IMR-90 (cell line): ENCODE measurements at places on chromosomes 1 and 21. TPM values are rescaled to one million over a fixed set of nuclear protein-coding genes. Genes with fewer than 3 reads are reported as not detected.

DNA sequence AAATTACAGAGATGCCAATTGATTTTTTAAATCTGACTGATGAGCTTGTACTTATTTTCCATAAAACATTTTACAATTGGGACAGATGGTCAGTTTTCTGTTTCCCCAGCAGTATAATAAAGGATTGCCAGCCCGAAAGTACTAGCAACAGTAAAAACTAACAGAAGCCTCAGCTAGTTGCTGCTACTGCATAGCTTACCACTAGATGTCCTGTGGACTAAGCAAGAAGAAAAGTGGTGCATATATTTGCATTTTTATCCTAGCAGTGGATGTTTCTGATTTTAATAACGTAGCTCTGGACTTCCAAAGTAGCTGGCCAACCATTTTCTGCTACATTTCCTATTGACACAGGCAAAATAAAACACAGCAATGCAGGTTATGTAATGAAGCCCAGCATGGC lies 241.5 kb downstream of the BARHL2 start:
- peak; percentile 1 for DNase-seq

DNA sequence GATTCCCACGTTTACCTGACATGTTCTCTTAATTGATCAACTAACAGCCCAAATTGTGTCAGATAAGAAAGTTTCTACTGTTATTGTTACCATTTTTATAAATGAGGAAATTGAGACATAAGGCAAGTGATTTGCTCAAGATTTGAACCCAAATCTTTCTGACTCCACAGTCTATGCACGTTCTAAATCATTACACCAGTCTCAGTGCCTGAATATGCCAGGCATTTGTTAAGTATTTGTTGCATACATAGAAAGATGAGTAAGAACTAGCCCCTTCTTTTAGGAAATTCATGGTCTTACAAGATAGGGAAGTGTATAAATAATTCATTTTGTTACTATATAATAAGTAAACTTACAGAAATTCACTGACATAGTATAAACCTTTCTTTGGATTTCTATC lies 7.1 kb upstream of the CD101 start:
- no peak for DNase-seq

GRCh38 chr1:223651291-223651991 lies 14.1 kb downstream of the CAPN8 start:
- DNase-seq = no peak

DNA sequence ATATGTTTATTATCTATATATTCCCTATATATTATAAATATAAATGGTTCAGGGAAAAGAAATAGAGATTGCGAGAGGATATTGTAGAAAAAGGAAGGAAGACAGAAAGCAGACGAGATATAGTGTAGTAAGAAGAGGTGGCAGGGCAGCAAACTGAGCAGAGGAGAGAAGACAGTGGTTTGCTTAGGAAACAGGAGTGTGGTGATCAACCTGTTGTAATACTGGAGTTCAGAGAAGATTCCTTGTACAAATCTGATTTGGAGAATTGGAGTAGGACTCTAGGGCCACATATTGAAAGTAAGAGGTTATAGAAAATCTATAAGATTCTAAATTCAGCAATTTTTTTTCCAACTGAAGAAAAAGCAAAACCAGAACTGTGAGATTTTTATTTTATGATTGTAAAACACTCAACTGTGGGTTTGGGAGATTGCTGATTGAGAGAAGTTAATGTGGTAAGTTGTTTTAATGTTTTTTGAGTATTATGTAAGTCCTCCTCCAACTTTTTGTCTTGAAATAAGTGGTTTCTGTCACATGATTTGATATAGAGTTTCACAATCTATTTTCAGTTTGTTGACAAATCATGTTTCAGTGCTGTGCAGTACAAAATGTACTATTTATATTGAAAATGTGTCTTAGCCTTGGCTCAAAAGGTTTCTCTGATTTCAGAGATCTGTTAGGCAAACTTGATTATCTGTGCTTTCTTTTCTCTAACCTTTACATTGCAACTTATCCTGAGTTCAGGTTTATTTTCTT lies 9.6 kb upstream of the AMY2B start:
- no peak for DNase-seq

DNA sequence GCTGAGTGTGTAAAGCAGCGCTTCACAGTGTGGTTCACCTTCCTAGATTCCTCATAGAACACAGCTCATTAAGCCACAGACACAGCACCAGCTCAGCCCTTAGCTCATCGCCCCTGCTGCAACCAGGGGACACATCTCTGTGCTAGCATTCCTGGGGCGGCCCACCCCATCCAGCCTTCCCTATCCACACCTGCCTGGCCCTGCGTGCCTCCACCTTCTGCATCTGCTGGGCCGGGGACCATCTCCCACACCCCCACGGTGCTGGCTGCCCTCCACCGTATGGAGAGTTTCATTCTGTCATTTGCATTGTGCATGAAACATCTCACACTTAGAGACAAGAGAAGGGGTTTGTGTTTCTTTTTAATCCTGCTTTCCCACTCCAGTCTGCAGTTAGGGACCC lies 35.8 kb upstream of the PRSS38 start:
- DNase-seq = no peak

DNA sequence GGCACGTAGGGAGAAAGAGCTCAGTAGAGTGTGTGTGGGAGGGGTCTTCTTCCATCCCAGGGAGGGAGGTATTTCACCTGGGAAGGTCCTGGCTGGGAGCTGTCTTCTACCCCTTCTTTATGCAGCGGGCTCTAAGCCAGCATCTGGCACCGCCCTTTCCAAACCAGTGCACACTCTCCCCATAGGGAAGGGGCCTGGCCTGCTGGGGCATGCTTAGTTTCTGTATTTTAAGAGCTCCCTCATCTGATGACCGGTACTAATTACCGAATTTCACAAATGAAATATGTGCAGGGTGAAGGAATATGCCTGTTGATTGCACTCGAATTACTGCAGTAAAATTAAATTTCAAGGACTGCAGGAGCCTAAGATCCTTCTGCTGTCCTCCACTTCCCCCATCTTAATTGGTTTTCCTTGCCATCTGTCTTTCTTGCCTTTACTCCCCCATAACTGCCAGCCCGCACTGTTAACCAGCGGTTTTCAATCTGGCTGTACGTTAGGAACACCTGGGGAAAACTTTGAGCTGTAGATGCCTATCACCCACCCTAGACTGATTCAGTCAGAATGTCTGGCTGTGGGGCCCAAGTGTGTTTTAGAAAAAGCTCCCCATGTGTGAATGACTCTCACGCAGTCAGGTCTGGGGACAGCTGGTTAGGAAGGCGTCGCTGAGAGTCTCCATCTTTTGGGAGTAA lies 20.1 kb downstream of the GALNT2 start:
- no peak for DNase-seq

GRCh38 chr1:150661156-150661555 lies 31.7 kb upstream of the ENSA start:
- DNase-seq = no peak

DNA sequence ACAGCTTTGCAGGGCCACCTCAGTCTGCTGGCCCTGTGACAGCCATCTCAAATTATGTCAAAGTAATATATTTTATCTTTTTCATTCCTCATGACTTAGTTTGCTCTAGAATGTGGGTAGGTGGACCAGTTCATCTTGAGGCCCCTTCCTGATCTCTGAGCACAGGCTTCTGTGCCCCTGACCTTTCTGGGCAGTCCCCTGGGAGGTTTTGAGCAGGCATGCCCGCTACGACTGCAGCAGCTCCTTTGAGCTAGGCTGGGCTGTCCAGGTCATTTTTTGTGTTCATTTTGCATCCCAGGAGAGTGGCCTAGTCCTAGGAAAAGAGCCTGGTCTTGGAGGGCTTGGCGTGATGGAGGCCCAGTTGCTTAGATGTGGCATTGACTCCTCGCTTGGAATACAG lies 42.7 kb downstream of the EIF2D start:
- DNase-seq = no peak

DNA sequence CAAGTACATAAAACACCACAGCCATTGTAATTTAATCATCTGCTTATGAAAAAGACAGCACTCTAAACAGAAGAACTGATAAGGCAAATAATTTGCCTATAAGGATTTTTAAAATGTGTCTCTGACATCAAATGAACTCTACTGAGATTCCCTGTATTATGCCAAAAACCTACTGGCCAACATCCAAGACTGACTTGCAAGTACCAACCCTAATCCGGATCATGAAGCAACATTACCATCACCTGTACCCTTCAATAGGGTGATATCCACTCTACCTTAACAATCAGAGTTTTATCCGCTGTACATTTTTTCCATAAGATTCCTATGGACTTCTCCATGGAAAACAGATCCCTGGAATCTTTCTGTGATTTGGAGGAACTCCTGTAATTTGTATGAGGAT lies 4.6 kb downstream of the RGS7 start:
- DNase-seq = no peak

GRCh38 chr1:28537457-28538199 lies 15.3 kb upstream of the TRNAU1AP start:
- no peak for DNase-seq

DNA sequence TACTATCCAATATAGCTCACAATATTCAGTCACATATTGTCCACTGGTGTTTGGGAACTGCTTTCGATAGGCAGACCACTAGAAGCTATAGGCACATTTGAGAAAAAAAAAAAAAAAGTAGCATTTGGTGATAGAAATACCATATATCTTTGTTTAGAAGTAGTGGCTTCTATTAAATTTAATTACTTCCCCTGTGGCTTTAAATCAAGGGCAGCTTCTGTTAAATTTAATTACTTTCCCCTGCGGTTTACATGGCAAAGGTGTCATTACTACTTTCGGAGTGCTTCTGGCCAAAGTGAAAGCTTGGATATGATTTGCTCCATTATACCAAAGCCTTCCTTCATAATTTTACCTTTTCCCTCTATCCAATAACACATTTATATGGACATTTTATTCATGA lies 229.9 kb downstream of the TTLL7 start:
- DNase-seq = no peak

DNA sequence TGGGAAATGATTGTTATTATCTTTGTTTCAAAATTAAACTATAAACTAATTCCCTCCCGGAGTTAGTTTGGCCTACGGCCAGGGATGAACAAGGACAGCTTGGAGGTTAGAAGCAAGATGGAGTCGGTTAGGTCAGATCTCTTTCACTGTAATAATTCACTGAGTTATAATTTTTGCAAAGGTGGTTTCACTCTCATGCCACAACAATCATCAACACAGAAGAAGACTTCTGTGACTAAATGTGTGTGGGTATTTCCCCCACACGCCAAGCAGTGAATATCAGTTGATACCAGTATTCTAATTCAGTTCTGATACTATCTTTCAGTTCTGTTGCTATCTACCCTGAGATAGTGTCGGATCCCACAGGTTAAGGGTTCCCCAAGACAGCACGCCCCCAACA lies 215.1 kb downstream of the S1PR1 start:
- DNase-seq = no peak

- peak; percentile 33 for DNase-seq
These were observed 21.8 kb upstream of the PLEKHO1 start for GRCh38 chr1:150127868-150128267.

GRCh38 chr1:161505686-161506085 lies 429 bp downstream of the FCGR2A start:
- no peak for DNase-seq

- DNase-seq = peak; percentile 99
These were observed at the start of gene NDUFS2 for GRCh38 chr1:161201836-161202712. Gene NDUFS2 (plus strand): TSS chr1:161202367. CDS start chr1:161202386, 19 bp downstream.

DNA sequence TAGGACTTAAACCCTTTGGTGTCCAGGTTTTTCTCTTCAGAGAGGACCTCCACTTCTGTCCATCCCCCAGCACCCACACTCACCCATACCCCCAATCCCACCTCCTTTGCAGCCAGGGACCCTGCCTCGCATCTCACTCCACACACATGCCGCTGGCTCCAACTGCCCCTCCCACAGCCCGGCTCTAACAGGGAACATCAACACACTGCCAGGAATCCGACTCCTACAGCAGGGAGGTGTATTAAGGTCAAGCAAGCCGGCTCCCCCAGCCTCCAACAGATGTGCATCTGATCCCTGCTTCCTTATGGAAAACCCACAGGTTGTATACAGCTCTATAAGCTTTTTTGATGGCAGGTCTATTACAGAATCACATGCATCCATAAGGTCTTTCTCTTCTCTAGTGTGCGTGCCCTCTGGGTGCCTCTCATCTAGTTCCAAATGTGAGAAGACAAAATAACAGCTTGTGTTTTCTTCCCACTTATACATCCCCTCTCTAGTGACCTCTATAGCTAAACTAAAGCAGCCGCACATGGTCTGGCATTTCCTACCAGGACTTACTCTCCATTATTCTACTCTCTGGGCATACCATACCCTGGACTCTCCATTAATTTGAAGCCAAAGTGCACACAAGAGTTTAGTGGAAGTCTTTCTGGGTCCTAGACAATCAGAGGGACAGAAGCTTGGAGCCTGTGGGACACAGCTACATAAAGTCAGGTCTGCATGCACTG lies 16.3 kb downstream of the PIK3C2B start:
- no peak for DNase-seq

DNA sequence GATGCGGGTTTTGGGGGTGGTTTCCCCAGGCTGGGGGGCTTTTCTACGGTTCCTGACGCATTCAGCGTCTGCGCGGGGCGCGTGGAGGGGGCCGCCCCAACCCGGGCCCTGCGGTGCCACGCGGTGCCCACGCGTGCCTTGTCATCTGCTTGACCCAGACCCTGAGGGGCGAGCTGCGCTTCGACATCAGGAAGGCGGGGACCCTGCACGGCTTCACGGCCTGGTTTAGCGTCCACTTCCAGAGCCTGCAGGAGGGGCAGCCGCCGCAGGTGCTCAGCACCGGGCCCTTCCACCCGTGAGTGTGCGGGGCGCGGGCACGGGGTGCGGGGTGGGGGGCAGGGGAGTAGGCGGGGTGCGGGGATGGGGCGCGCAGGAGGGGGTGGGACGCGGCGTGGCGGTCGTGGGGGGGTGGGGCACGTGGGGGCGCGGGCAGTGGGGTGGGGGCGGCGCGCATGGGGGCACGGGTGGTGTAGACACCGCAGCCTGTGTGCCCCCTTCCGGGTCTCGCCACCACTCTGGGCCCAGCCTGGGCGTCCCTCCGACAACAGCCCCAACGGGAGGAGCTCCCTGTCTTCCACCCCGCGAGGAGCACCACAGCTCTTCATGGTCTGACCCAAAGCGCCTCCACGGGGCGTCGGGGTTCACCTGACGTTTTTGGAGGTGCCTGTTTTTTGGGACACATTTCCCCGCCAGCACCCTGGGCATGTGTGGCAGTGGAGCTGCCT lies 26.3 kb downstream of the PRMT2 start:
- no peak for DNase-seq

DNA sequence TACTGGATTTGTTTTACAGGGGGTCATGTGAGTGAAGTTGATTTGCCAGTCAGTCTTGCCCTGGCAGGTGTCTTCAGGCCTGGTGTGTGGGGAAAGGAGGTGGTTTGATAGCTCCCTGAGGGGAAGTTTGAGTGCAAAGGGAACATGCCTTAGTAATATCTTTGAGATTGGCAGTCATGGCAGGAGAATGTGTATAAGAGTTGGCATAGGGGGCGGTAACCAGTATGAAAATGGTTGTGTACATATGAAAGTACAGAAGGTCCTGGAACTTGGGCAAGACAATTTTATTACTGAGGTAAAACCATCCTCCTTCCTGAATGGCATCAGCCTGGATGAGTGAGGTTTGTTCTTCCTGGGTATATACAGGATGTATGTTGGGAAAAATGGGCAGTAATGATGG lies 37.6 kb upstream of the PLA2G5 start:
- no peak for DNase-seq

GRCh38 chr1:180527101-180527669 lies 24.8 kb upstream of the ACBD6 start:
- peak; percentile 47 for DNase-seq

- DNase-seq = no peak
These were observed 6.4 kb downstream of the MYOM3 start for GRCh38 chr1:24105368-24106160.

GBP1 gene
- 108 and 118 TPM in 2 replicates for total RNA-seq

STIL gene
- 17.2 and 19.2 TPM in 2 replicates for total RNA-seq

OR2AK2 gene
- total RNA-seq = not detected in 2 replicates

RGS13 gene
- total RNA-seq = not detected in 2 replicates

KCNH1 gene
- 0.54 and 0.56 TPM in 2 replicates for total RNA-seq

IFI44 gene
- 2.5 and 2.7 TPM in 2 replicates for total RNA-seq

KLHDC8A gene
- not detected in 2 replicates for total RNA-seq

GNB1 gene
- 73.5 and 74.7 TPM in 2 replicates for total RNA-seq
